Osteoblast (primary cell): ENCODE measurements at places on chromosomes 1 and 21. TPM values are rescaled to one million over a fixed set of nuclear protein-coding genes. Genes with fewer than 3 reads are reported as not detected.

DNA sequence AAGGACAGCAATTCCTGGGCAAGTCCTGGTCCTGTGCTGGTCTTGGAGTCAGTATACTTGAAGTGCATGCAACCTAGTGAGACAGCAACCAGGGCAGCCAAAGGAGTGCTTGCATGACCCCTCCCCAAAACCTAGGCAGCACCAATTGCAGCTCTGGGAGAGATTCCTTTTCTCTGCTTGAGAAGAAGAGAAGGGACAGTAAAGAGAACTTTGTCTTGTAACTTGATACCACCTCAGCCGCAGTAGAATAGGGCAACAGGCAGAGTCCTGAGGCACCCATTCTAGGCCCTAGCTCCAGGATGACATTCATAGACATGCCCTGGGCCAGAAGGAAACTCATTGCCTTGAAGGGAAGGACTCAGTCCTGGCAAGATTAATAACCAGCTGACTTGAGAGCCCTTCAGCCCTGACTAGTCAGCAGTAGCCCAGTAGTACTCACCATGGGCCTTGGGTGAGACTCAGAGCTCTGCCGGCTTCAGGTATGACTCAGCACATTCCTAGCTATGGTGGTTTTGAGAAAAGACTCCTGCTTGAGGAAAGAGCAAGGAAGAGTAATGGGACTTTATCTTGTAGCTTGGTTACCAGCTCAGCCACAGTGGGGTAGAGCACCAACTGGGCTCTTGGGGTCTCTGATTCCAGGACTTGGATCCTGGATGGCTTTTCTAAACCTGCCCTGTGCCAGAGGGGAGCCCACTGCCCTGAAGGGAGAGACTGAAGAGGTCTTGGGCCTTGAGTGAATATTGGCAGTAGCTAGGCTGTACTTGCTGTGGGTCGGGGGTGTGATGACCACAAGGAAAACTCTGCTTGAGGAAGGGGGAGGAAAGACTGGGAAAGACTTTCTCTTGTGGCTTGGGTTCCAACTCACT, 51.7 kb upstream of the ACADM start:
- no peaks in the 10 kb centered on the region for H3K27me3 ChIP-seq
- no peaks in the 10 kb centered on the region for H3K36me3 ChIP-seq
- no peak overlapping the region for H3K4me3 ChIP-seq
- peak overlapping the region; percentile 45 for H3K27ac ChIP-seq
- DNase-seq: peak; percentile 83
- H3K4me1 ChIP-seq: peaks cover 5% of the 10 kb centered on the region

DNA sequence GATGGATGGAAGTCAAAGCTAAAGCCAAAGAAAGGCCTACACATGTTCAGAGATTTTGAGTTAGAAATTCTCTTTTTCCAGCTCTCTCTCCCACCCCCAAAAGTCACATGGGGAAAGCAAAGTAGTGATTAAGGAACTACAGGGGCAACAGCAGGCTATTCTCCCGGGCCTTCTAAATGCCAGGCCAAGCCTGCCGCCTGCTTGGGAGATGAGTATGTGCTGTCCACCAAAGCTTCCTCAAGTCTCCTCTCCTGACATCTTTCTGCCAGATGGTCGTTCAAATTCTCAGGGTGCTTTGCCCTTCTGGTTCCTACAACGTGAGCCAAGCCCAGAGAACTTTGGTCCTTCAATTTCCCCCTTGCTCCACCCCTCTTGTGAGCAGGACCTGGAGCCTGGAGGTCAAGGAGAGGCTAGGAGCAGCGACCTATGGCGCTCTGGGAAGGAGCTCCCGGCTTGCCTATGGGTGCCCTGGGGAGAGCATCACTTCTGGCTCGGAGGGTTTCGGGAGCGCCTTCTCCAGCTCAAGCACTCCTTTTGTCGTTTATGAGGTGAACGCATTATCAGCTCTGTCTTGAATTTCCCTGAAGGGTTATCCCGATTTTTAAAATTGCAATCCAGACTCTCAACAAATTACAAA, 4.4 kb upstream of the PRRX1 start:
- no peak overlapping the region for H3K27ac ChIP-seq
- no peaks in the 10 kb centered on the region for H3K27me3 ChIP-seq
- no peak overlapping the region for H3K4me3 ChIP-seq
- no peaks in the 10 kb centered on the region for H3K36me3 ChIP-seq
- peaks cover 9% of the 10 kb centered on the region for H3K4me1 ChIP-seq

GRCh38 chr1:5120559-5120958, 466.1 kb downstream of the AJAP1 start:
- no peaks in the 10 kb centered on the region for H3K27me3 ChIP-seq
- H3K4me3 ChIP-seq: no peak overlapping the region
- H3K27ac ChIP-seq: no peak overlapping the region
- H3K36me3 ChIP-seq: no peaks in the 10 kb centered on the region

- peak within 1 kb of the TSS; percentile 67 for H3K4me3 ChIP-seq
- H3K27ac ChIP-seq: no peak within 1 kb of the TSS
- H3K27me3 ChIP-seq: no peaks in the 10 kb centered on the region
- peaks cover 5% of the 10 kb centered on the region for H3K4me1 ChIP-seq
- peaks cover 7% of the 10 kb centered on the region for H3K36me3 ChIP-seq
- no peak for DNase-seq
Measured at GRCh38 chr1:42784946-42785693, at the start of gene TMEM269. Gene TMEM269, plus strand, starts transcription at chr1:42784991. Its CDS starts 4,903 bp downstream, at chr1:42789894.

- peaks cover 20% of the 10 kb centered on the region for H3K4me1 ChIP-seq
- no peak overlapping the region for H3K4me3 ChIP-seq
- H3K27me3 ChIP-seq: no peaks in the 10 kb centered on the region
- H3K27ac ChIP-seq: no peak overlapping the region
- no peak for DNase-seq
Measured at GRCh38 chr21:46193829-46194373, 9.6 kb upstream of the SPATC1L start.

DNA sequence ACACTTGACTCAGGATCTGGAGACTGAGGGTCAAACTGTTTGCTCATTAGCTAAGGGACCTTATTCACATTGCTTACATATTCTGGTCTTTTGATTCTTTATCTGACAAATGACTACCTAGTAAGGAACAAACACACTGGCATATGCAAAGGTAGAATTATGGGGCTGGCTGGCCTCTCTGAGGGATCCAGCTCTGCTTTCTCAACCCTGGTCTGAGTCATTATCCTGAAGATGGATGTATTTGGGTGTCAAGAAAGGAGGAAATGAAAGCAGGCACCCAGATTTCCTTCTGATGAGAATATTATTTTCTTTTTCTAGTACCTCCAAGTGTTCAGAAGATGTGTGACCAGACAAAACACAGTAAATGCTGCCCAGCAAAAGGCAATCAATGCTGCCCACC, 6.0 kb downstream of the SMCP start:
- no peak overlapping the region for H3K27ac ChIP-seq
- H3K27me3 ChIP-seq: no peaks in the 10 kb centered on the region
- H3K4me3 ChIP-seq: no peak overlapping the region
- DNase-seq: no peak
- peaks cover 22% of the 10 kb centered on the region for H3K4me1 ChIP-seq

DNA sequence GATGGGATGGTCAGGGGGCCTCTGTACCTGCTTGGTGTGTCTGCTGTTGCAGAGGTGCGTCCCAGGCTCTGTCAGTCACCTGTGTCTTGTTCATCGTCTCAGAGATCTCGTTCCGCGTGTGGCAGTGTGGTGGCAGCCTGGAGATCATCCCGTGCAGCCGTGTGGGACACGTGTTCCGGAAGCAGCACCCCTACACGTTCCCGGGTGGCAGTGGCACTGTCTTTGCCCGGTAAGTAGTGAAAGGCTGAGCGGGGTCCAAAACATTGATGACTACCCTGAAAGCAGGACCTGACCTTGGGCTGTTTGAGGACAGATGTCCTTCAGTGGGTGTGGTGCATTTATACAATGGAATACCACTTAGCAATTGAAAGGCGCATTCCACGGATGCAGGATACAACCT, 171.0 kb downstream of the PGBD5 start:
- peaks cover 60% of the 10 kb centered on the region for H3K36me3 ChIP-seq
- H3K27me3 ChIP-seq: no peaks in the 10 kb centered on the region
- no peaks in the 10 kb centered on the region for H3K4me1 ChIP-seq
- no peak overlapping the region for H3K4me3 ChIP-seq
- no peak overlapping the region for H3K27ac ChIP-seq
- DNase-seq: no peak

DNA sequence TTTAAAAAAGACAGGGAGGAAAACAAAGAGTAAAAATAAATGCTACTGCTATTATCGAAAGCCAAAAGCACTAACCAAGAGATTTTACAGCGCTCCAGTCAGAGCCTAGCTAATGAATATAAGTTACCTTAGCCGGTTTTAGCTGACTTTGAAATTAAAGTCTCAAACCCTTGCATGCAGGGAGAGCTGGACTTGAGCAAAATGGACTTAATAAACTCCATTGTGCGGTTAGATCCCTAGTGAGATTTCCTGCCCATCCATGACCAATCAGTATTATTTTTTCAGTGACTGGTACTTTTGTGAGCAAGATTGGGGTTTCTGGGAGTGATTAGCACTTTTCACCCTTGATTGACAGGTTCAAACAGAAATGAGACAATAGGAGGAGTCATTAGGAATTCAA, 333.4 kb upstream of the ADGRL2 start:
- H3K4me1 ChIP-seq: no peaks in the 10 kb centered on the region
- H3K36me3 ChIP-seq: no peaks in the 10 kb centered on the region
- no peak for DNase-seq
- no peak overlapping the region for H3K27ac ChIP-seq
- H3K27me3 ChIP-seq: no peaks in the 10 kb centered on the region

DNA sequence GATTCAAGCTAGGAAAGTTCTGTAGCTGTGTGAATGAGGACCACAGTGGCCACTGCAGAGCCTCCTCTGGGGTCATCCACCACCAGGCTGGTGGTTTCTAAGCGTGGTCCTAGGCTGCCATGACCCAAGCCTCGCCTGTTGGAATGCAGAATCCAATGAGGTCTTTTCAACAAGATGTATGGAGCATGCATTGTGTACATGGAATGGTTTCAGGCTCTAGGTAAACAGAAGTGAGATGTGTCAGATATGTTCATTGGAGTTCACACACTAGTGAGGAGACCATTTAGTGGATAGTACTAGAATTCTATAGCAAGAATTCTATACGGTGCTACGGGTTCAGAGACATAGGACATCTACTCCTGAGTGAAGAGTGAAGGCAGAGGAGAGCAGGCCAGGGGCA, 10.7 kb downstream of the RNU5D-1 start:
- no peaks in the 10 kb centered on the region for H3K27me3 ChIP-seq
- H3K36me3 ChIP-seq: no peaks in the 10 kb centered on the region
- H3K4me3 ChIP-seq: no peak overlapping the region

- H3K4me1 ChIP-seq: no peaks in the 10 kb centered on the region
- H3K27ac ChIP-seq: no peak overlapping the region
- DNase-seq: no peak
- H3K27me3 ChIP-seq: no peaks in the 10 kb centered on the region
- no peak overlapping the region for H3K4me3 ChIP-seq
Measured at GRCh38 chr1:217433664-217434063, 197.2 kb downstream of the GPATCH2 start.

DNA sequence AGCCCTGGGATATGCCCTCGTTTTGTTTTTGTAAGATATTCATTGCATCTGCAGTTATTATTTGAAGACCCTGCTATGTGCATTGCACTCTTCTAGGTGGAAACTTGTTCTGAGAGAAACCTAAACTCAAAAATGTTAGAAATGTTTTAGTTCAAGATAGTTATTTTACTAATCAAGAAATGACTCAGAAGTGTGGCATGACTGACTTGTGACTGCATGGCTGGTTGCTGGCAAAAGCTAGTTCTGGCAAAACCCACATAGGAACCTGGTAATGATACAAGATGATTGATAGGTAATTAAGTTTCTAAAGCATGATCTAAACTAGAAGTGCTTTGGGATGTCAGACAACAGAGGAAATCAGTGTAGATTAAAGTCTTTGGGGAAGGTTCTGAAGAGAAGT, 33.8 kb upstream of the NFASC start:
- peaks cover 4% of the 10 kb centered on the region for H3K36me3 ChIP-seq
- H3K4me1 ChIP-seq: peaks cover 6% of the 10 kb centered on the region
- H3K4me3 ChIP-seq: no peak overlapping the region
- no peak overlapping the region for H3K27ac ChIP-seq
- no peaks in the 10 kb centered on the region for H3K27me3 ChIP-seq

DNA sequence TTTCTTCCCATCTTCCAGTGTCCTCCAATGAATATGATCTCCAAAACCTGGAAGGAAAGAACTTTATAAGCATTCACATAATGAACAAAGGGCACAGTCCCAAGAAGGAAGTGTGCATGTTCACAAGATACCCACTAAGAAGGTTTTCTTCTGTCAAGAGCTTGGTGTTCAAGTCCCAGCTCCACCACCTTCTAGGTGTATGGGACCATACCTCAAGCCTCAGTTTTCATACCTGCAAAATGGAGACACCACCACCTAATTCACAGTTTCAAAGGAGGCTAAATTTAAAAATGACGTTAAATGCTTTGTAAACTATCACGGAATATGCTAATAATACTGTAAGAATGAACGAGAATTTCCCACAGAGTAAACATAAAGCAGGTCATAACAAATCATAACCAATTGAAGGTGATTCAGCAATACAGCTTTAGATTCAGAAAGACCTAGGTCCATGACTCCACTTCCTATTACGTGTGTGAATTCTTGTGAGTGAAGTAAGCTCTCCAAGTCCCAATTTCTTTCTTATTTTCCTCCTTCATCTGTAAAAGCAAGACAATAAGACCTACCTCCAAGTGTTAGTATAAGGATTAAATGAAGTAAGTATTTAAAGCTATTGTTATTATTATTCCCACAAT, 8.1 kb upstream of the KTI12 start:
- no peak for DNase-seq
- H3K36me3 ChIP-seq: peaks cover 21% of the 10 kb centered on the region
- no peak overlapping the region for H3K27ac ChIP-seq
- H3K4me3 ChIP-seq: no peak overlapping the region

GRCh38 chr1:160781914-160782689, 13.9 kb upstream of the LY9 start:
- H3K27ac ChIP-seq: no peak overlapping the region
- no peaks in the 10 kb centered on the region for H3K4me1 ChIP-seq

GRCh38 chr1:157955857-157956256, 37.6 kb upstream of the KIRREL1 start:
- DNase-seq: no peak
- no peak overlapping the region for H3K27ac ChIP-seq
- peaks cover 38% of the 10 kb centered on the region for H3K27me3 ChIP-seq
- H3K4me3 ChIP-seq: no peak overlapping the region
- H3K36me3 ChIP-seq: no peaks in the 10 kb centered on the region

GRCh38 chr21:33578959-33579542, 9.4 kb downstream of the DONSON start:
- H3K27me3 ChIP-seq: no peaks in the 10 kb centered on the region
- peak overlapping the region; percentile 52 for H3K27ac ChIP-seq
- H3K4me1 ChIP-seq: peaks cover 11% of the 10 kb centered on the region
- peaks cover 59% of the 10 kb centered on the region for H3K36me3 ChIP-seq

The MPZ gene
- total RNA-seq: 0.88 and 2.2 TPM in 2 replicates

The CTSK gene
- 617 and 761 TPM in 2 replicates for total RNA-seq

The CD34 gene
- total RNA-seq: under 0.01 and 0.36 TPM in 2 replicates

The CNKSR1 gene
- under 0.01 TPM in 1 of 2 replicates, not detected in the other for total RNA-seq

The CYP4B1 gene
- total RNA-seq: not detected in 2 replicates

The PRAMEF7 gene
- not detected in 2 replicates for total RNA-seq

The OR2G6 gene
- not detected in 2 replicates for total RNA-seq

The ADAMTS4 gene
- 1.4 and 3.5 TPM in 2 replicates for total RNA-seq

The SLC19A2 gene
- total RNA-seq: 8.5 and 10.5 TPM in 2 replicates
